ENCODE measurements at places on chromosomes 3 and 15. TPM values are rescaled to one million over a fixed set of nuclear protein-coding genes. Genes with fewer than 3 reads are reported as not detected.

Gene FOXL2
- total RNA-seq = not detected

Gene KATNBL1
- total RNA-seq = 38.8 TPM

GRCh38 chr15:28980709-28981350 is 95.1 kb downstream of the APBA2 start:
- no peaks in the 10 kb centered on the region for H3K27me3 ChIP-seq
- H3K36me3 ChIP-seq = no peaks in the 10 kb centered on the region
- H3K4me1 ChIP-seq = peaks cover 77% of the 10 kb centered on the region

GRCh38 chr15:52164631-52165265 is 26.4 kb downstream of the GNB5 start:
- H3K36me3 ChIP-seq = peaks cover 4% of the 10 kb centered on the region
- no peak for DNase-seq
- H3K4me1 ChIP-seq = peaks cover 51% of the 10 kb centered on the region
- no peak overlapping the region for H3K4me3 ChIP-seq

Gene DUOXA1
- 0.77 TPM for total RNA-seq

Gene CASR
- not detected for total RNA-seq

GRCh38 chr3:11564577-11565001 is 79.1 kb downstream of the VGLL4 start:
- peaks cover 39% of the 10 kb centered on the region for H3K36me3 ChIP-seq
- no peak overlapping the region for H3K27ac ChIP-seq
- no peak overlapping the region for H3K4me3 ChIP-seq
- H3K27me3 ChIP-seq = no peaks in the 10 kb centered on the region
- no peaks in the 10 kb centered on the region for H3K4me1 ChIP-seq

Data from naive thymus-derived CD8-positive, alpha-beta T cell (primary cell).